Neural crest cell (in vitro differentiated cells): ENCODE measurements at places on chromosomes 2 and 18.

GRCh38 chr2:67991456-67991855 lies 71.3 kb downstream of the C1D start:
- DNase-seq: no peak

- no peak for DNase-seq
Measured at GRCh38 chr2:114642166-114642770, 199.8 kb downstream of the DPP10 start.

GRCh38 chr2:179715871-179716270 lies 145.5 kb downstream of the ZNF385B start:
- DNase-seq: no peak

GRCh38 chr2:168456521-168457189 lies 583 bp downstream of the CERS6 start:
- peak; percentile 45 for DNase-seq

GRCh38 chr2:27992787-27993401 lies 102.4 kb downstream of the BABAM2 start:
- DNase-seq: no peak

- peak; percentile 33 for DNase-seq
Measured at GRCh38 chr2:53969968-53970723, 647 bp downstream of the PSME4 start.

DNA sequence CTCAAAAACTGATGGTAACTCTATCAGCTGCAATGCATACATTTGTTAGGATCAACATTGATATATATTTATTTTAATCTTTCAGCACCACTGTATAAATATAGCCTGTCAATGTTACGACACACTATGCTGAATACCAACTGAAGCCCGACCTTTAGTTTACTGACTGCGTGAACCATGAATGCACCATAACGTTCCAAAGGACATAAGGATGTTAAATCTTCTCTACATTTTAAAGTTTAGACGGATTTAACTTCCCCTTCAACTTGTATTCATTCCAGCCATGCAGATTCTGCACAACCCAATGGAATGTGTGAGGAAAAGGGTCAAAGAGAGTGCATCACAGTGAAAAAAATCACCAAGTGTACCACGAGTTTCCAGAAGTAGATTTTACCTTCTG lies 489.5 kb downstream of the IRS1 start:
- DNase-seq: no peak

DNA sequence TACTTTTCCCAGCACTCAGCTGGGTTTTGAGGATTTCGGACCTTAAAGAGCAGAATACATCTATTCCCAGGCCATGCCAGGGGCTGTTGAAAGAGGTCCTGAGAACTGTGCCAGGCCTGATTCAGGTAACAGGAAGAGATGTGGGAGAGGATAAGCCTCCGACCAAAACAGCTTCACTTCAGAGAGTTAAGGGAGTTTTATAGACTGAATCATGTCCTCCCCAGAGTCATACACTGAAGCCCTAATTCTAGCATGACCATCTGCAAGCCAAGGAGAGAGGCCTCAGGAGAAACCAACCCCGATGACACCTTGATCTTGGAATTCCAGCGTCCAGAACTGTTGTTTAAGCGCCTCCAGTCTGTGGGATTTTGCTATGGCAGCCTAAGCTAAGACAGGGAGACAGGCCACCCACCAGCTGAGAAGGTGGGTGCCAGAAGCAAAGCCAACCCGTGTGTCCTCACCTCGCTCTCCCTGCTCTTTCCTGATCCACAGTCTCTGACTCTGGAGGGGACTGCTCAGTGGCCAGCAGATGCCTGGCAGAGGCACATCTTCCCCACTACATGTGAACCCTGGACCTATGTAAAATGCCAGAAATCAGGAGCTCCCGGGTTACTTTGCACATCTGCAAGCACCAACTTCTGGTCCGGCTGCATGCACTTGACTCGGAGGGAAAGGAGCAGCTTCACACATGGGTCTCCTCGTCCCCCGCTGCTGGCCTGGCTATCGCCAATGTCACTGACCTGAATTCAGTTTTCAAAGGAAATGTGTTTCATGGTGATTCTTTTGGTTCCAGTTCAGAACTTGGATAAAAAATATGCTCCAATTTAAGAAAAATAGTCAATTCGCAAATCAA lies 116.8 kb upstream of the EPC2 start:
- DNase-seq: no peak
